Non-pigmented ciliary epithelial cell (primary cell): ENCODE measurements at places on chromosomes 4 and X.

DNA sequence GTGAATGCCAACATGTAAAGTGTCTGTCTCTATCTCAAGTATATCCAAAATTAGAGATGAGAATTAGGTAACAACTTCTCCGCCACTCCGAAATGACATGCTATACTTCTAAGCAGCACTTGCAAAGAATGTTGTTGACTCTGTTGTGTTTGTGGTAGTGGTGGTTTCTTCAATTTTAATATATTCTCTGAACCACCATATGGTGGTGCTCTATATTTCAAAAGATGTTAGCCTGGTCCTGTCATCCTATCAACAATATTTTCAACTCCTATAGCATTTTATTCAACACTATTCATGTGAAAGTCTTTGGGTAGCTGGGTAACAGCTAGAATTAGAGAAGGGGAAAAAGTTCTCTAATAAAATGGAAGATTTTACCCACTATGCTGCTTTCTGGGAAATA, 1622.8 kb upstream of the IGFBP7 start:
- DNase-seq, result no peak

DNA sequence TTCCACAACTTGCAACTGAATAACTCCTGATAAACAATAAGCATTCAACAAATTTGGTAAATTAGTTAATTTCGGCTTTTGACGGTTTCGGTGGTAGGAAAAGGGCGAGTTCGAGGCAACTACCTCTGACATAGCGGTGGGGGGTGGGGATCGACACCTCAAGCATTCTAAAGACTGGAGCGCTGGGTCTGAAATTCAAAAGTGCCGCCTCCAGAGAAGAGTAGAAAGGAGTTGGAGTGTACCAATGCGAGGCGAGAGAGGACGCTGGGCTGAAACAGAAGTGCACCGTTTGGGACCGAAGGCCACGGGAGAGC, 725 bp downstream of the SMC1A start:
- DNase-seq, result no peak

DNA sequence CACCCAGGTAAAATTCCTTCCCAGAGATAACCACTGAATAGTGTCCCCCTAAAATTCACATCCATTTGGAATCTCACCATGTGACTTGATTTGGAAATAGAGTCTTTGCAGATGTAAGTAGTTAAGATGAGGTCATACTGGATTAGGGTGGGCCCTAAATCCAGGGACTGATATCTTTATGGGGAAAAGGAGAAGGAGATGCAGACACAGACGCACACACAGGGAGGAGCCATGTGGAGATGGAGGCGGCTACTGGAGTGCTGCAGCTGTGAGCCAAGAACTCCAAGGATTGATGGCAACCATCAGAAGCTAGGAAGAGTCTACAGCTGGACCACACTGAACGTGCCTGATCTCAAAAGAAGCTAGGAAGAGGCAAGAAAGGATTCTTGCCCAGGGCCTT, 96.6 kb upstream of the SRD5A3 start:
- DNase-seq, result no peak

GRCh38 chr4:21901281-21901680, 47.3 kb downstream of the KCNIP4 start:
- DNase-seq, result no peak

DNA sequence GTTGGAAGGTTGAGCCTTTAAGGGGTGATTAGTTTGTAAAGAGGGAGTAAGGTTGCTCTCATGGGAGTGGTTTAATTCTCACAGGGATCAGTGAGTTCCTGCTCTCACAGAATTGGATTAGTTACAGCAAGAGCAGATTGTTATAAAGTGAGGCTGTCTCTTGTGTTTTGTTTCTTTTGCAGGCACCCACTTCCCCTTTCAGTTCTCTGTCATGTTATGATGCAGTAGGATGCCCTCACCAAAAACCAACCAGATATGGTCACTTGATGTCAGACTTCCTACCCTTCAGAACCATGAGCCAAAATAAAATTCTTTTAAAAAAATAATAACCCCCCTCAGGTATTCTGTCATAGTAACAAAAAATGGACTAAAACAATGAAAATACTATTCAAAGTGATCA, 19.9 kb upstream of the IGSF1 start:
- DNase-seq, result no peak

DNA sequence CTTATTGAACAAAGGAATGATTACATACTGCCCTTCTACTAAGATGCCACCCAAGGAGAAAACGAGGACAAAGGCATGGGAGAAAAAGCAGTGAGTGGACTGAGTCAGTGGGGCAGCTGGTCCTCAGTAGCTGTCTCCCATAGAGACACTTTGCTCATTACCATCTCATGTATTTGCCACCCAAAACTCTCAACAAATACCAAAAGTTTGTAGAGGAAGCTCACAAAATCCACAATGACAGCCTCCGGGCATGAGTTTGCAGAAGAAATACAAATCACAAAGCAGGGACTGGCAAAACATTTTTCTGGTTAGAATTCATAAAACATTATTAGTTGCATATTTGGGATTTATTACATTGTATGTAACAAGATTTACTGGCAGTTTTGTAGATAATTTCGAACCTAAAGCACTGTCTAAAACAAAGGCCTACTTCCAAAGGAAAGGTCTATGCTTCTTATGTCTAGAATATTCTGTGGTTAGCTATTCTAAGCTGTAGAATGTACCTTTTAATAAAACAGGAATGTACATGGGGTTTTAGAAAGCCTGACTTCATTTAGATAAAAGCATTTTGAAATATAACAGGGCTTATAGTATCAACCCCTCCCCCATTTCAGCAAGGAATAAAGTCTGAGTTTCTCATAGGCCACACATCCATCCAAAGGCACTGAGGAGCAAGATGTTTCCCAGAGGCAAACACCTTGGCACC, 17.7 kb downstream of the PCDH18 start:
- no peak for DNase-seq

DNA sequence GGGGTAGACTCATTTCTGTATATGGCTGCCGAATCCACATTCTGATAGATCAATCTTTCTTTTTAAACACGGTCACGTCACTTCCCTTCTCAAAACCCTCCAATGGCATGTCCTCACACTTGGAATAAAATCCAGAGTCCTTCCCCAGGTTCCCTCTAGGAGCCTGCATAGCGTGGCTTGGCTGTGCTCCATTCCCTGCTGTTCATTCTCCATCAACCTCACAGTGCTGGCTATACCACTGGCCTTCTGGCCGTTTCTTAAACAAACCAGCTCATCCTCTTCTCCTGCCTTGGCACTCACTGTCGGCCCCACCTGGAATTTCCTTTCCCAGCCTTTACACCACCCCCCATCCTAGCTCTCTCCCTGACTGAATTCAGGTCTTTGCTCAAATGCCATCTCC, 77.1 kb downstream of the RBM47 start:
- DNase-seq, result no peak

- no peak for DNase-seq
Measured at GRCh38 chr4:13983189-13983790, 355.8 kb upstream of the BOD1L1 start.

GRCh38 chr4:104393655-104394324, 100.9 kb downstream of the CXXC4 start:
- no peak for DNase-seq

- no peak for DNase-seq
Measured at GRCh38 chr4:59818656-59819055, 1381.5 kb upstream of the ADGRL3 start.

DNA sequence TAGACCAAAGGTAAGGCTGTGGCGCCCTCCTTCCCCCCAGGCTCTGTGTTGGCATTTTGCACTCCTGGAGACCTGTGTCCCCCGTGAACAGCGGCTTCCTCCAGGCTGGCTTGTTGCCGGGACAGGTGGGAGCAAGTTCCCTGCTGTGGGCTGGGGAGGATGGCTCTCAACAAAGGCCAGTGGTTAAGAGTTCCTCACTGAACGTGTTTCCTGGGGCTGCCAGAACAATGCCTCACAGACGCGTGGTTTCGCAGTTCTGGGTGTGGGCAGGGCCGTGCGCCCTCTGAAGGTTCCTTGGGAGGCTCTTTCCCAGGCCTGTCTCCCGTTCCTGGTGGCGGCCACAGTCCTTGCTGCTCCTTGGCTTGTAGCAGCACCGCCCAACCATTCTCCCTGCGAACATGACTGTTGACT, 33.4 kb downstream of the NELFA start:
- no peak for DNase-seq

GRCh38 chr4:43898836-43899235, 549.8 kb downstream of the KCTD8 start:
- DNase-seq, result no peak

GRCh38 chrX:131081772-131082740, 23.9 kb downstream of the ARHGAP36 start:
- no peak for DNase-seq
